ENCODE measurements at places on chromosomes 12 and 14.

DNA sequence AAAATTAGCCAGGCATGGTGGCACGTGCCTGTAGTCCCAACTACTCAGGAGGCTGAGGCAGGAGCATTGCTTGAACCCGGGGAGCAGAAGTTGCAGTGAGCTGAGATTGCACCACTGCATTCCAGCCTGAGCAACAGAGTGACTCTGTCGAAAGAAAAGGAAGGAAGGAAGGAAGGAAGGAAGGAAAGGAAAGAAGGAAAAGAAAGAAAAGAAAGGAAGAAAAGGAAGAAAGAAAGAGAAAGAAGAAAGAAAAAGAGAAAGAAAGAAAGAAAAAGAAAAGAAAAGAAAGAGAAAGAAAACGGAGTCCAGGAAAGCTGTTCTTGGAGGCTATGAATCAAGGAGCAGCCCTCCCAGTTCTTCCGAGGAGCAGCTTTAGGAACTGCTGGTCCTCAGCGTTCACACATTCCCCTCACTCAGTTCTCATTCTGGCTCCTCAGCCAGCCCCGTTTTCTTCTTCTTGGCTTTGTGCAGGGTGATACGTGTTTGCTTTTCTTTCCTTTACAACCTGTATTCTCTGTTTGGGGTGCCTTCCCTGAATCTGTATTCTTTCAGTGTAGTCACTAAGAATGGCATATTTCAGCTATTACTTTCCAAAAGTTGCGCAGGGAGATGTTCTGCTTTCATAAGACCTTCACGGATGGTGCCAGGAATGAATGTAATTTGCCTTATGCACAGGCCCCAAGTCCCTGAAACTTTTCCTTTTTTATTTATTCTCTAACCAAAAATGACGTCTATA, 12.2 kb downstream of the FBXL14 start:
- no peak for DNase-seq

GRCh38 chr12:124680863-124681778, 113.7 kb upstream of the NCOR2 start:
- DNase-seq = peak; percentile 2

- no peak for DNase-seq
These were observed 675.4 kb downstream of the RERGL start for GRCh38 chr12:17414596-17414995.

- peak; percentile 37 for DNase-seq
These were observed 24.5 kb downstream of the GPRC5D start for GRCh38 chr12:12927211-12928079.

DNA sequence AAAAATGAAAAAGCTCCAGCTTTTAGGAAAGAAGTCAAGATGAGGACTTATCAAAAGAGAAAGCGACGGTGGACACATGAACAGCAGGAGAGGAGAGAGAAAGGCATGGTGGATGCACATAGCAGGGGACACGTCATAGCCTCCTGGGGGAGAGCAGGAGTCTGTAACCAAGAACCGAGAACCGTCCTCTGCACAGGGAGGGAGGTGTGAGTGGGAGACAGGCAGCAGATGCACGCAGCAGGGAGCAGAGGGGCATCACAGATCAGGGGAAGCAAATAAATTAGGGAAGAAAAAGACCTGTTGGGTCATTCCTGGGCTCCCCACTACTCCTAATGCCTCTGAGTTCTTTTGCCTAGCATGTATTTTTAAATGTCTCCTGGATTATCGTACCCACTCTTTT, 138.1 kb upstream of the RMST start:
- no peak for DNase-seq

DNA sequence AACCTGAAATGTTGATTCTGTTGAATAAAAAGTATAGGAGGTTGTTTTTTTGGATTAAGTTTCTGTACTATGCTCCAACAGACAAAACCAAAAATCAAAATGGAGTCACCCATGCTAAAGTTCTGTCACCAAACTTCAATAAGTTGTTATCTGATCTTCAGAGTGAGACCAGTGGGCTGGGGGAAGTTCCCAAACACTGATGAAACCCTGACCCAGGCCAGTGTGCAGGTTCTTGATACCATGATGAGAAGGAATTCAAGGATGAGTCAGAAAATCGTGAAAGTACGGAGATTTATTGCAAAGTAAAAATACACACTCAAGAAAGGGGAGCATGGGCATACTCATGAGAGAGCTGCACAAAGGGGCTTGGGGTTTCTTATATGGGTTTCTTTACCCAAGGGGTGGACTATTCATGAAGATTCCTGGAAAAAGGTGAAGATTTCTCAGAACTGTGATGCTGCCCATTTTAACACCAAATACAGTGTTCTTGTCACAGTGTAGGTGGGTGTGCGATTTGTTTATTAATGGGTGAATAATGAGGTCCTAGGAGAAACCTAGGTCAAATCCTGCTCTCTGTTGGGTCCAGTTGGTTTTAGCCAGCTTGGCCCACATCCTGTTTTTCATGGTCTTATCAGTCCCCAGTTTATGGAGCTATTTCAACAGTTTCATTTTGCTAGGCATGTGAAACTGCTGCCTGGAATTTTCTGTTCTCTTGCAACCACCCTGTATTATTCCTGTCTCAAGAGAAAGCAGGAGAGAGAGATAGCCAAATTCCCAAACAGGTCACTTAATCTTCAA, 27.5 kb upstream of the DENND5B start:
- DNase-seq = no peak

- DNase-seq = no peak
These were observed 8.9 kb downstream of the ISCA2 start for GRCh38 chr14:74502236-74503019.

DNA sequence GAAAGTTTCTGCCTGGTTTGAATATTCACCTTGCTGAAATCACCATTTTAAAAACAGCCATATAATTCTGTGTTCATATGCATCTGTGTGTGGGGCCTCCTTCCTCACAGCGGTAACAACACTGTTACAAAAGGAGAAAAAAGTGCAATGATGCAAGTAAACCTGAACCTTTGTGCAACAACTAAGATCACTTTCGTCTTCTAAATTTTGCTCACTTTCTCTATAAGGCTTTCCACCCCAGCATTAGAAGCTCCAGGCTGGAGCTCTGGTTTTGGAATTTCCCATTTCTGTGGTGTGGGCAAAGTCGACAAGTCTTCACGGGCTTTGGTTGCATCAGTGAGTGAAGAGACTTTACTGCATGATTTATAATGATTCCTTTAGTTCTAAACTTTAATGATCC, 18.4 kb downstream of the FGD6 start:
- no peak for DNase-seq

DNA sequence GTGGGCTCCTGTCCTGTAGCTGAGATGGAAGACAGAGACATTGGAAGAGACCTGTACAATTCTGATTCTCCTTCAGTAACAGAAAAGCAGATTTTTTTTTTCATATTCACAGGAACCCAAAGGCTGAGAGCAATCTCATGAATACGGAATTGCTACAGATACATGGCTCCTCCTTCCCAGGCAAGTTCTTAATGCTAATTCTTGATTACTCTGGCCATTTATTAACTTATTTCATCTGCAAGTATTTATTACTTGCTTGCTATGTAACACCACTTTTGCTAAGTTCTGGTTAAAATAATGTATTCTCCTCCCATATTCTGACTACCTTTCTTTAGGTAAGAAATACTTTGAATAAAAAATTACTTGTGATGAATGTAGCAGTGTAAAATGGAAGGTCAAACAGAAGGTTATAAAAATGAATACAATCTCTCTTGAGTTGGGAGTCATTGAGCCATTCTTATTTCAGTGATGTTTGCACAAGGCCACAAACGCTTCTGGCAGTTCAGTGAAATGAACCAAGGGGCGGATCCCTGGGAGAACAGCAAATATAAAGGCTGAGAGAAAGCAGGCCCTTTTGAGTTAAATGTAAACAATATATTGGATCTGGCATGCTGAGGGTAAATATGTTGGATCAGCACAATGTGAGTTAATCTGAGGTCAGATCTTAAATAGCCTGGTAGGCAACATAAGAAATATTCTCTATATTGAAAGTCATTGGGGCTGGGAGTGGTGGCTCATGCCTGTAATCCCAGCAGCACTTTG, 37.6 kb downstream of the MUCL1 start:
- no peak for DNase-seq

- DNase-seq = no peak
These were observed at the start of gene KITLG for GRCh38 chr12:88580051-88580871. Gene KITLG (minus strand): TSS chr12:88580471. CDS start chr12:88580278, 193 bp downstream.

GRCh38 chr12:130070126-130070611, 92.1 kb upstream of the FZD10 start:
- DNase-seq = no peak

- no peak for DNase-seq
These were observed 48.5 kb downstream of the NTF3 start for GRCh38 chr12:5480218-5480937.

GRCh38 chr12:54032627-54033100, at the start of gene HOXC5:
Gene HOXC5 (plus strand): TSS chr12:54033050. CDS start chr12:54033123, 73 bp downstream.
- peak; percentile 70 for DNase-seq

GRCh38 chr12:89597770-89598169, 71.9 kb upstream of the POC1B start:
- DNase-seq = no peak

DNA sequence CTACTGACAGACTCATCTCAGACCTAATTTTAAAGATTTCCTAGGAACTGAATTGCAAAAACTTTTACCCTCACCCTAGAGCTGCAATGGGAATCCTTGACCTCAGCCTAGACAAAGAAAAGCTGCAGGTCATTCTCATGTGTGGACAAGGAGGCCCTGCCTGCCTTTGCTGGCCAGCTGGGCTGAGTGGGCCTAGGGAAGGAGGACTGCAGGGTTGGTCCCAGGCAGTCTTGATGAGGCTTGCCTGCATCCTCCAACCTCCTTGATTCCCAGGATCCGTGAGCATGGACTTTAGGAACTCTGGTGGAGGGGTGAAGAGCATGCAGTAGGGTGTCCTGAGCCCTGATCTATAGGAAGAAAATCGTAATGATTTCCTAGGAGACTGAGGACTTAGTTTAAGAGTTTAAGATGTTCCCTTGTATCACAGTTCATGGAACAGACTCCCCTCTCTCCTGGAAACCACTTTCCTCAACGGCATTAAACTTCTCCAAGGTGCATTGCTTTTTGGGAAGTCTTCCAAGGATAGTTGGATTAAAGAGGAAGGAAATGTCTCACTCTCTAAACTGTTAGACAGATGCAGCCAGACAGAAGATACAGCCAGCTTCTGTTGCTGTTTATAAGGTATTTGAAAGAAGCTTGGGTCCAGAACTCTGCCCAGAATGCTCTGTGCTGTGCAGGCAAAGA, 55.4 kb upstream of the DDX11 start:
- DNase-seq = no peak

DNA sequence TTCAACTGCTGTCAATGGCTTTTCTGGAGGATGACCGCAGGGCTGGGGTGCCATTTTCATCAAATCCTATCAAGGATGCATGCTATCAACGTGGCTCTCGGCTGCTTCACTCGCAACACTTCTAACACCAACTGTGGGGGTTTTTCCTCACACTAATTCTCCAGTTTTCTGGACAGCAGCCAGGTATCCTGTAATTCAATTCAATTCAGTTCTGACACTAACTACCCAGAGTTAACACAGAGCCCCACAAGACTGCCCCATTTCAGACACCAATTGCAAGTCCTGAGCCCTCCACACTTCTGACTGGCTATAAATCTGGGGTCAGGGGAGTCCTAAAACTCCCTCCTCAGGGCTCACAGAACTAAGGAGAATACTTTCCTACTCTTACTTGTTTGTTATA, 55.3 kb upstream of the TMCC3 start:
- DNase-seq = no peak

DNA sequence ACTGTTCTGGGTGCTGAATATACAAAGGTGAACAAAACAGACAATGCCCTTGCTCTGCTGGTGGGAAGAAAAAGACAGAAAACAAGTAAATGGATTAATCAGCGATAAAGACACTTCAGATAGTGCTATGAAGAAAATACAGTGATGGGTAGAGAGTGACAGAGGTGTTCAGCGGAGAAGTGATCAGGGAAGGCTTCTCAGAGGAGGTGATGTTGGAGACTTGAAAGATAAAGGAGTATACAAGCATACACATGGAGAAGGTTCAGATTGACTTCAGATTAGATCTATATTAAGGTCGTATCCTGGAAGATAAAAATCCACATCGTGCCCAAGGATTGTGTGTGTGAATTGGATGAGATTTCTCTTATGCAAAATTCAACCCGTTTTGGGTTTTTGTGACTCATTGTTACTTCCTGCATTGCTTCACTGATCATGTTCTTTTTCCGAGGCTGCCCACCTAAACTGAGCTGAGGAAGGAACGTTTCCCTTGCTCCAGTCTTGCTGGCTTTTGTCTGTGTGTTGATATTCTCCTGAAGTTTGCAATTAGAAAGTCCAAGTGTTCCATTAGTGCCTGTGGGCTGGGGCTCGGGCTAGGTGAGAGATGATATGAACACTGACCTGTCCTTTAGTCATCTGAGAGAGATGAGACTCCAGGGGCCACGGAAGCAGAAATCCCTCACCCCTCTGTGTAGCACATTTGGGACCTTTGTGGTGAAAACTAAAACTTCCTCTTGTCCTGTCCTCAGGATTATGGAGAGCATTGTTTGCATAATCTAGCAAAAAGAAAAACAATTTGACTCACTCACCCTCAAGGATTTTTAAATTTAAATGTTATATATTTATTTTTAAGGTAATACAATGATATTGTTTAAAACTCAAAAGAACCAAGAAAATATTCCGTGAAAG, 27.6 kb downstream of the PLXNC1 start:
- no peak for DNase-seq

GRCh38 chr12:113467142-113467501, 4.5 kb downstream of the LHX5 start:
- DNase-seq = no peak

GRCh38 chr14:100835548-100836310, 9.8 kb downstream of the MEG3 start:
- DNase-seq = no peak

DNA sequence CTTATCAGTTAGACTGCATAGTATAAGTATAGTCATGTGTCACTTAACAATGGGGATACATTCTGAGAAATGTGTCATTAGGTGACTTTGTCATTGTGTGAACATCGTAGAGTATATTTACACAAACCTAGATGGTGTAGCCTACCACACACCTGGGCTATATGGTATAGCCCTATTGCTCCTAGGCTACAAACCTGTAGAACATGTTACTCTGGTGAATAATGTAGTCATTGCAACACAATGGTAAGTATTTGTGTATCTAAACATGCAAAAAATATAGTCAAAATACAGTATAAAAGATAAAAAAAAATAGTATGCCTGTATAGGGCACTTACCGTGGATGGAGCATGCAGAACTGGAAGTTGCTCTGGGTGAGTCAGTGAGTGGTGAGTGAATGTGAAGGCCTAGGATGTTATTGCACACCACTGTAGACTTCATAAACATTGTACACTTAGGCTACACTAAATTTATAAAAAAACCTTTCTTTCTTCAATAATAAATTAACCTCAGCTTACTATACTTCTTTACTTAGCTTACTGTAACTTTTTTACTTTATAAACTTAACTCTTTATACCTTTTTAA, 40.3 kb upstream of the ANKS1B start:
- no peak for DNase-seq

DNA sequence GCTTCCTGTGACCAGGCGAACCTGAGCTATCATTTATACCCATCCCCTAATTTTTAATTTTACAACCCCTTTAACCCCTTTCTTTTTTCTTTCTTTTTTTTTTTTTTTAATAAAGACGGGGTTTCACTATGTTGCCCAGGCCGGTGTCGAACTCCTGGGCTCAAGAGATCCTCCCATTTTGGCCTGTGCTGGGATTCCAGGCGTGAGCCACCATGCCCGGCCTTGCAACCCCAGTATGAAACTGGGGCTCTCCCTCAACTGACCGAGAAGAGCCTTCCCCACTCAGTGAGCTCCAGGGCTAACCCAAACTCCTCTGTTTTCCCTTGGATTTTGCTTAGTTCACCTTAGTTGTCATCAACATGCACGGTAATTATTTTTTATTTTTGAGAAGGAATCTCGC, 992 bp downstream of the CPSF2 start:
- no peak for DNase-seq

All from naive thymus-derived CD4-positive, alpha-beta T cell (primary cell).